ENCODE measurements at places on chromosomes 3 and 15.

GRCh38 chr3:185021256-185021655, 131.6 kb downstream of the C3orf70 start:
- no peak for DNase-seq

GRCh38 chr3:50637011-50637410, 20.1 kb downstream of the MAPKAPK3 start:
- no peak for DNase-seq

DNA sequence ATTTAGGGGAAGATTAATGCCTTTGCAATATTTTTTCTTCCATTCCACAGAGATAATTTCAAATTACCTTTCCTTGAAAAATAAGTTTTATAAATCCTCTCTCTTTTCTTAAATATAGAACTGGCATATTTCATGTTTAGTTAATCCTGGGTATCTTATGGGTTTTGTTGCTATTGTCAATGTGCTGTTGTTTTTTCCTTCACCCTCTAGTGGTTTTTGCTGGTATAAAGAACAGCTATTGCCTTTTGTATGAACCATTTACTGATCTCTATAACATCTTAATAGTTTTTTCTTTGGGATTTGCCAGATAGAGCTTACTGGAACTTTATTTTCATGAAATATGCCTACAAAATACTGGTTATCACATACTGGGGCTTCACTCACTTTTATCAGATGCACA, 359.6 kb upstream of the DPPA4 start:
- no peak for DNase-seq

DNA sequence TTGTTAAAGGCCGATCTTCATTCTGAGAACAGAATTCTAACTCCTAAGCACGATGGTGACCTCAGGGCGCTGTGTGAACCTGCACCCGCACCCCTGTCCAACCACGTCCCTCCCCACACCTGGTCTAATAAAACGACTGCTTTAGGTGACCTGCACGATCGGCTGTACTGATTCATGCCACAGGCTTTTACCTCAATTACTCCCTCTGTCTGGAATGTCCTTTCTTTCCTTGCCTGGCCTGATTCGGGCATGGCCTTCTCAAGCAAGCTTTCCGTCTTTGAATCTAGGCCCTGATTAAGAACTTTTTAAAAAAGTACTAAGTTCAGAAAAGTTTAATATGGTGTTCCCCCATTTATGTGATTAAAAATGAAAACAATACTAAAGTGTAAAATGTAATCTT, 842 bp upstream of the U2SURP start:
- no peak for DNase-seq

DNA sequence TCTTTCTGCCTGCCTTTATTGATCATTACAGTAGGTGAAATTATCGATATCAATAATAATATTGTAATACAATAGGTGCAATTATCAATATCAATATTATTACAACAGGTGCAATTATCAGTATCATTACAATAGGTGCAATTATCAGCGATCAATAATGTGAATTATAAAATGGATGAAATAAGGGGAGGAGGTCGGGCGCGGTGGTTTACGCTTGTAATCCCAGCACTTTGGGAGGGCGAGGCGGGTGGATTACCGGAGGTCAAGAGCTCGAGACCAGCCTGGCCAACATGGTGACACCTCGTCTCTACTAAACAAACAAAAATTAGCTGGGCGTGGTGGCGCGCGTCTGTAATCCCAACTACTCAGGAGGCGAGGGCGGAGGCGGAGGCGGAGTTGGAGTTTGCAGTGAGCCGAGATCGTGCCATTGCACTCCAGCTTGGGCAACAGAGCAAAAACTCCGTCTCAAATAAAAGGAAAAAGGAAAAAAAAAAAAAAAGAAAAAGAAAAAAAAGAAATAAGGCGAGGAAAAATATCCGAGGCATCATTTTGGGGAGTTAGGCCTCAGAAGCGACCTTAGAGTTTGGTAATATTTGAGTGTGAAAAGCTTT, 611 bp upstream of the BNIP2 start:
- DNase-seq = no peak

GRCh38 chr15:74336061-74337005, 31.1 kb downstream of the CYP11A1 start:
- DNase-seq = no peak

GRCh38 chr3:72490688-72491435, 357.4 kb downstream of the SHQ1 start:
- DNase-seq = no peak

GRCh38 chr15:55255714-55256113, 33.9 kb downstream of the RAB27A start:
- no peak for DNase-seq

DNA sequence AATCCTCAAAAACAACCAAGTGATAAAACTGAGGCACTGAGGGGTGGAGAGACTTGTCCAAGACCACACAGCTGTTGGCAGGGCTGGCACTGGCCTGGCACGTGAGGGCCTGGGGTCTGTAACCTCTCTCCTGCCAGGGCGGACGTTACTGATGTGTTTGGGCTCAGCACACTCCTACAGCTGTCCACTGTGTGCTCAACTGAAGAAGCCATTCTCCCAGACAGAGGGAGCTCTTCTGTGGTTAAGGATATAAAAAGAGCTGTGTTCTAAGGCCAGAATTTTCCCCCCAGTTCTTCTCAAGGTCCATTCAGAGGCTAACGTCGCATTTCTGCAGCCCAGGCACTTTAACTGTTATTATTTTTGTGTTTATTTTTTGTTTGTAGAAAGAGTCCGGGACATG, 429.0 kb upstream of the ATP11B start:
- DNase-seq = no peak

- peak; percentile 70 for DNase-seq
Observed at GRCh38 chr3:193788189-193788991, 195.4 kb downstream of the OPA1 start.

DNA sequence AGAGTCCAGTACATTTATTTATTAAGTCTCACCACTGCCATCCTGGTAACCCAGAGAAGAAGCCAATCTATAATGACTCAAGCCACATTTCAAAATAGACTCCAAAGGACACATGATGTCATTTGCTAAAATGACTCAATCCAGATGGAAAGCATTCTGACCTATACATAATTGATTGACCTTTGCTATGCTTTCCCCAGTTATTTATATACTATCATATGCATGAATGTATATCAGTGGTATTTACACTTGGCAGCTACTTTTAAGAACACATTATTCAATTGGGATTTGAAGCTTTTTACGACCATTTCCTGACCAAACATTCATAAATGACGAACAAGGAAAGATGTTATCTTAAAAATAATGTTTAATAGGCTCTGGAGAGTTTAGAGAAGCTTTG, 297.2 kb downstream of the FHIT start:
- no peak for DNase-seq

DNA sequence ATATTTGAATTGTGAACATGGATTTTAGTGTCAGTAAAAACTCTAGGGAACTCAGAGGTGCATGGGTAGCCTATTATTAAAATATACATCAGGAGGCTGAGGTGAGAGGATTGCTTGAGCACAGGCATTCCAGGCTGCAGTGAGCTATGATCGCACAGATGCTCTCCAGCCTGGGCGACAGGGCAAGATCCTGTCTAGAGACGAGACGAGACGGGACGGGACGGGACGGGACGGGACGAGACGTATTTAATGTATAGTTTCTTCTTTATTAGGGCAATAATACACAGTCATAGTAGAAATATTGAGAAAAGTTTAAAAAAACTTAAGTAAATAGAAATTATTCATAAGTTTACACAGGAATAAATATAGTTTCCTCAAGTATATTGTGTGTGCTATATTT, 89.3 kb downstream of the DIPK2A start:
- no peak for DNase-seq

- DNase-seq = no peak
Observed at GRCh38 chr3:54577313-54577712, 350.5 kb downstream of the LRTM1 start.

- DNase-seq = no peak
Observed at GRCh38 chr15:39657668-39658067, 76.8 kb downstream of the THBS1 start.

GRCh38 chr15:79296583-79296982, 14.1 kb downstream of the ANKRD34C start:
- DNase-seq = no peak

- DNase-seq = no peak
Observed at GRCh38 chr3:48762816-48763215, 45.8 kb upstream of the IP6K2 start.

DNA sequence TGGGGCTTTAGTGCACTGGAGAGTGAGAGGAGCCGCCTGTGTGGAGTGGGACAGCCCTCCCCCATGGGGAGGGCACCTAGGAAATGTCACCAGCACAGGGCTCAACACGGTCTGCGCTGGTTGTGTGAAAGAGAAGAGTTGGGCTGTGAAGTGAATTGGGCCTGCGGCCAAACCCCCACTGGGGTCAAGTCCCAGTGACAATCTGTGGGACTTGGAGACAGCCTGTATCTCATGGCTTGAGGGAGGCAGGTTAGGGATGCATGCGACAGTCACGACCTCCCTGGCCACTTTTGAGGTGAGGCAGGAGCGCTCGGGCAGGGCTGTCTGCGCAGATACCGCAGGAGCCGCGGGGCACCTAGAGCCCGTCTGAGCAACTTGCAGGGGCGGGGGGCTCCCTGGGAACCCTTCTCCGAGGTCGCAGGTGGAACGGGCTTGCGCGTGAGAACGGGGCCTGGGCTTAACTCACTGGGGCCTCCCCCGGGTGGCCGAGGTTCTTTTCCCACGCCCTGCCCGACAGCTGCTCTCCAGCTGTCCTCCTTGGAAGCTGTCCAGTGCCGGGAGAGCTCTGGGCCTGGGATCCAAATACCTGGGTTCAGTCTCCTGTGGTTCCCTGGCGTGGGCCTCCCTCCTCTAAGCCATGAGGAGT, 77.4 kb downstream of the SNRK start:
- DNase-seq = no peak

GRCh38 chr3:133209871-133210550, 171.8 kb downstream of the TMEM108 start:
- DNase-seq = no peak

DNA sequence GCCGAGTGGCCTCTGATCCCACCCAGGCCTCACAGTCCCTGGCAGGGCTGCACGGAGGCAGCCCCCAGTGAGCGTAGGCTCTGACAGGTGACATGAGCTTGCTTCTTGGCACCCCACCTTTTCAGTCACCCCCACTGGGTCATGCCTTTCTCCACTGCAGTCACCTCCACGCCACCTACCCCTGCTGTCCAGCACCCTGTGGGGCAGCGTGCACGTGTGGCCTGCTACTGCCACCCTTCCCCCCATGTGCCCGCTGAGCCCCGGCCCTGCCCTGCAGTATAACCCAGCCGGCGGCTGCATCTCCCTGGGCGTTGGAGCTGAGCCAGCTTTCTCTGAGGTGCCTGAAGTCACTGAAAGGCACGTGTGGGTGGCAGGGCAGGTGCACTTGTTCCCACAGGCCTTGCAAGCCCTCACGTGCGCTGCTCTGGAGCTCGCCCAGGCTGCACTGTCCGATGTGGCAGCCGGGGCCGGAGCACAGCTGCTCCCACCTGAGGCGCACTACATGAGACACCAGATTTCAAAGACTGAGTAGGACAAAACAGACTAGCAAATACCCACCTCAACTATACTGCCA, 65.6 kb downstream of the NIPA2 start:
- no peak for DNase-seq

DNA sequence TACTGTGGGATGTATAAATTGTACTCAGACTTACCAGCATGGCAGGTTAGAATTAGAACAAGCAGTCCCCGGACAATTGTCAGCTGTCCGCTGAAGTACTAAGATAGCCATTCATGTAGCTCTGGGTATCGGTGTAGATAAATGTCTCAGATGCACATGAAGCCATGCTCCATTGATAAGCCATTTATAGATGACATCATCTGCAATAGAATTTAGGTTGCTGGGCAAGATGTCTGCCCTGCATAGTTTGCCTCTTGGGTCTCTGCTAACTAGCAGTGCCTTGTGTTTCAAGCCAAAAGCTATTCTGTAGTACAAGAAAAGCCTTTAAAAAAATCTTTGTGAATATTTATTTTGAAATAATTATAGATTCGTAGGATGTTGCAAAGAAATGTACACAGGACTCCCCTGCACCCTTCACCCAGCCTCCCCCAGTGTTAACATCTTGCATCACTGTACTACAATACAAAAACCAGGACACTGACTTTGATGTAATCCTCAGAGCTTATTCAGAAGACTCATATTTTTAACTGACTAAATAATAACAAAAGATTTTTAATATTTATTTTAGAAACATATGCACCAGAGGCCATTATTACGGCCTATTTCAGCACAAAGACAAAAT, 220.6 kb upstream of the THRB start:
- no peak for DNase-seq

GRCh38 chr3:168722091-168722490, 626.4 kb upstream of the GOLIM4 start:
- DNase-seq = no peak

DNA sequence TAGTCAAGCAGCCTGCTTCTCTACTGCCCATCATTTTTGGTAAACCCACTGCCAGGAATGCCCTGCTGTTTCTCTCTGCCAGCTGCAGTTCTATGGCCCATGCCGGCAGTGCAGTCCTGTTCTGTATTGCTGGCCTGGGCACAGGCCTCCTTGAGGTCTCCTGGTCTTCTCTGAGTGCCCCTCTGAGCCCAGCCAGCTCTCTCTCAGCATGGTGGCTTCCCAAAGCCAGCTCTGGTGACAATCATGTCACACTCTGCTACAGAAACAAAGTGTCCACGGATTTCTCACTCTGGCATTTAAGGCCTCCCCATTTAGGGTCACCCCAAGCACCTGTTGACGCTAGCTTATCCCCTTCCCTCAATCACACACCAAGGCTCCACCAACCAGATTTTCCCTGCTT, 24.5 kb downstream of the SRPRB start:
- DNase-seq = no peak

DNA sequence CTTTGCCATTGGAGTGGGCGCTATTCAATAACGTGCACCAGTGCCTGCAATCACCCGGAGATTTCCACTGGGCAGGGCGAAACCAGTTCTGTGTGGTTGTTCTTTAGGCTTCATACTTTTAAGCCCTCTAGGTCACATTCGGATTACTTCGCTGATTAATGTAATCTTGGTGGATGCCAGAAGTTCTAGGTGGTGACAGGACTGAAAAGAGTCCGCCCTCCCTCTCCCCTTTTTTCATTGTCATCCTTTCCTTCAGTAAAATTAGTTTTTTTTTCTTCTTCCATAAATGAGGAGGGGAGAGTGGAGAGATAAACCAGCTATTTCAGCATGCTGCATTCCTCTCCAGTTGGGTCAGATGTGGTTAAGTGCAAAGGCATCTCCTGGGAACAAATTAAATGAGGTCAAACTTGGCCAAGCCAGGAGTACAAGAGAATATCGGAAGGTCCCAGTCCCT, 2.3 kb upstream of the SLC2A2 start:
- no peak for DNase-seq

DNA sequence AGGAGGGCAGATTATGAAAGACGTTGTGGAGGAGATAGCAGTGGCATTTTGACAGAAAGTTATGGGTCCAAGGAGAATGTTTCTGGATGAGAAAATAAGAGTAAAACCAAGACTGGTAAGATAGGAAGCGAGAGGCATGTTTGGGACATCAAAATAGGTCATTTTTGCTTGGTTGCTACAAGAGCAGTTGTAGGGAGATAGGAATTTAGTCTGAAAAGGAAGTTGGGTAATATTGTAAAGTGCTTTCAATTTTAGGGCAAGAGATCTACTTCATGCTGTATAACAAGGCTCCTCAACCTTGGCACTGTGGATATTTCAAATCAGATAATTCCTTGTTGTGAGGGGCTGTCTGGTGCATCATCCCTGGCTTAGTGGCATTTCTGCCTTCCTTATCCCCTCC, 118.0 kb upstream of the DPH6 start:
- DNase-seq = no peak
